ENCODE measurements at places on chromosomes 5 and 9. TPM values are rescaled to one million over a fixed set of nuclear protein-coding genes. Genes with fewer than 3 reads are reported as not detected.

DNA sequence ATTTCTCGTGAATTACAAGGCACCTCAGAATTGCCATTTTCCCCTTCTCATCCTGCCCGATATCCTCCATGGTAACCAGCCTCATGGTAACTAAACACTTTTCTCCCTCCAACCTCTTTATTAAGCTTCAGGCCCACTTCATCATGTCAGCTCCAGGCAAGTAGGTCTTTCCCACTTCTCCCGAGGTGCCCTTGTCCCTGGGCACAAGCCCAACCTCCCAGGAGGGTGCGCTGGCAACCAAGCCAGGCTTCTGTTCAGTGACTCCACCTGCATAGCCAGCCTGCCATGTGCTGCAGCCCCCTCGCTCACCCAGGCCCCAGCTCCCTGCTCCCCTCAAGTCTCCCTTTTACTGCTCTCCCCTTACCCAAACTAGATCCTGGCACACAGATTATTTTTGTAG is 47.4 kb upstream of the AFAP1L1 start:
- no peaks in the 10 kb centered on the region for H3K27me3 ChIP-seq
- H3K4me1 ChIP-seq = no peaks in the 10 kb centered on the region
- H3K4me3 ChIP-seq = no peak overlapping the region
- no peak overlapping the region for H3K27ac ChIP-seq
- no peaks in the 10 kb centered on the region for H3K36me3 ChIP-seq

DNA sequence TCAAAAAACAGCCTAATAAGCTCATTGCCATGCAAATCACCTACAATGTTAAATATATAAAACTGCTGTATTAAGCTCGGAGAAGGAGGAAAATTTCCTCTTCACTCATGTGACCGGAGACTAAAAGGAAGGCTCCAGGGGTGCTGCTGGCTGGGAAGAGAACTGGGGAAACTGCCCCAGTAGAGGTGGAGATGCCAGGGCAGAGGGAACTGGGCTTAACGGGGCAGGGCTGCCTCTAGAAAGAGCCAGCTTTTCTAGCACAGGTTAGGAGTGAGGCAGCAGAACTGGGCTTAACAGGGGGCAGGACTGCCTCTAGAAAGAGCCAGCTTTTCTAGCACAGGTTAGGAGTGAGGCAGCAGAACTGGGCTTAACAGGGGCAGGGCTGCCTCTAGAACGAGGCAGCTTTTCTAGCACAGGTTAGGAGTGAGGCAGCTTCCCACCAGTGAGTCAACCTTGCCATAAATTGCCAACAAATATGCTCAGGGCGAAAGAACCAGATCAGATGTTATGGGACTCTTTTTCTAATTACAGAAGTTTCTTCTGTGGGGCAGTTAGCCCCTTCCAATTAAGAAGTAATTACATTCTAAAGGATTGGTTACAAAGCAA is 115.3 kb downstream of the FANCC start:
- no peak overlapping the region for H3K4me3 ChIP-seq
- no peak for DNase-seq
- H3K4me1 ChIP-seq = peaks cover 8% of the 10 kb centered on the region
- H3K36me3 ChIP-seq = no peaks in the 10 kb centered on the region
- no peaks in the 10 kb centered on the region for H3K27me3 ChIP-seq

- H3K27me3 ChIP-seq = no peaks in the 10 kb centered on the region
- no peak overlapping the region for H3K27ac ChIP-seq
- no peak for DNase-seq
- H3K4me1 ChIP-seq = no peaks in the 10 kb centered on the region
Observed at GRCh38 chr9:426264-426663, 211.6 kb downstream of the DOCK8 start.

GRCh38 chr9:89576404-89576839 is 28.4 kb upstream of the GADD45G start:
- H3K36me3 ChIP-seq = no peaks in the 10 kb centered on the region
- no peak overlapping the region for H3K27ac ChIP-seq
- H3K27me3 ChIP-seq = no peaks in the 10 kb centered on the region
- DNase-seq = no peak
- H3K4me1 ChIP-seq = no peaks in the 10 kb centered on the region
- no peak overlapping the region for H3K4me3 ChIP-seq

DNA sequence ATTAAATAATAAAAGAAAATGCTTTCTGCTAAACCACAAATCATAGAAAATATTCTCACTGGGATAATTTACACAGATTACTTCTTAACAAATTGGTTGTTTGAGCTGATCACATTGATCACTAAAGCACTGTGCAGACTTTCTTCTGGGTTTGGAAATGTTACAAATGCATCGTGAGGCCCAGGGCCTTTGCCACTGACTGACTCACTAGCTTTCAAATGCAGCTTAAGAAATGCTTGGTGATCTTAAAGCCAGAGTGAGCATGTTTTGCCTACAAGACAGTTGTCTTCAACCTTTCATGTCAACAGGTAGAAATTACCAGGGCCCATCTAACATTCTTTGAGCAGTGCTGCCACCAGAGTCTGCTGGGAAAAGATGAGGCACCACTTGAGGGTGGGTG is 252.3 kb upstream of the ADRA1B start:
- DNase-seq = no peak
- H3K27me3 ChIP-seq = no peaks in the 10 kb centered on the region
- no peak overlapping the region for H3K27ac ChIP-seq
- no peaks in the 10 kb centered on the region for H3K36me3 ChIP-seq

The MFAP3 gene
- total RNA-seq = 38.0 TPM

Measured in aorta (tissue), 5 donors.